Activated CD8-positive, alpha-beta T cell treated with anti-CD3 and anti-CD28 coated beads for 36 hours (primary cell): ENCODE measurements at places on chromosomes 16 and 17. TPM values are rescaled to one million over a fixed set of nuclear protein-coding genes. Genes with fewer than 3 reads are reported as not detected.

GRAPL gene
- 6.5 TPM for total RNA-seq

TMC7 gene
- not detected for total RNA-seq

CIITA gene
- 5.3 TPM for total RNA-seq

TPSAB1 gene
- total RNA-seq: not detected

RAB40C gene
- total RNA-seq: 8.8 TPM

RDM1 gene
- total RNA-seq: 16.0 TPM

WDR90 gene
- 90.7 TPM for total RNA-seq

CDH13 gene
- not detected for total RNA-seq

MCRIP1 gene
- total RNA-seq: 56.5 TPM

EIF4A3 gene
- 178 TPM for total RNA-seq

TAOK1 gene
- 33.5 TPM for total RNA-seq

DNA sequence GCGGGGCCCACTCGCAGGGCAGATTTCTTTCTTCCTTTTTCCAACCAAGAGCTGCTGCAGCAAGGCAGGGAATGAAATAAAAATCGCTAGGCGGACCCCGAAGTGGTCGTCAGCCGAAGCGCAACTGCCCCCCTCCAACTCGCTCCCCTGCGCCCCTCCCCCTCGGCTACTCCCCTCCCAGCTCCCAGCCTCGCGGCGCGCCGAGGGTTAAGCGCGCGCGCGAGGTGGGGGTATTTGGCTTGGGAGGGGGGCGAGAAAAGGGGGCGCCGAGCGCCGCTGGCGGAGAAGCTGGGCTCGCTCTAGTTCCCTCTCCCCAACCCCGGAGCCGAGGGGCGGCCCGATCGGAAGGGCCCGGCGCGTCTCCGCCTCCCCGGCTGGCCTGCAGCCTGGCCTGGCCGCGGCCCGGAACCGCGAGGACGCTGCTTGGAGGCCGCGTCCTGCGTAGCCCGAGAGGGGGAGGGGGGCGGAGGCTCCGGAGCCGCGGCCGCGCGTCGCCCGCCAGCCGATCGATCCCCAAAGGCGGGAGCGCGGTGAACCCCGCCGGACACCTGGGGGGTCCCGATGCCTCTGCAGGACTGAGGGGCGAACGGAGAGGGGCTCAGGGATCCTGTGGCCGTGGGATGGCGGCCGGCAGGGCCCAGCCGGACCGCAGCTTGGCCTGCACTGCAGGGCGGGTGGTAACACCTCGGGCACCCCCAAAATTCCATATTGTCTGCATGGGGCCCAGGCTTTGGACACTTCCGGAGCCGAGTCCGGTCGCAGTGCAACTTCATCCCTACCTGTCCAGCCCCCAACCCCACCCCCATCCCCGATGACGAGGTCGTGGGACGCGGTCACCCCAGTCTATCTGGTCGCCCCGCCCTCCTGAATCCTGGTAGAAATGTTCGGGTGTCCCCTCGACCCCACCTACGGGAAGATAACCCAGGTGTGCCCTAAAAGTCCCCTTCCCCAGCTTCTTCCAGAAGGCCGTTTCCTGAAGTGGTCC, 4.9 kb upstream of the CBX4 start:
- DNase-seq: no peak

- DNase-seq: no peak
These were observed 64.5 kb downstream of the RBFOX3 start for GRCh38 chr17:79546386-79546785.

DNA sequence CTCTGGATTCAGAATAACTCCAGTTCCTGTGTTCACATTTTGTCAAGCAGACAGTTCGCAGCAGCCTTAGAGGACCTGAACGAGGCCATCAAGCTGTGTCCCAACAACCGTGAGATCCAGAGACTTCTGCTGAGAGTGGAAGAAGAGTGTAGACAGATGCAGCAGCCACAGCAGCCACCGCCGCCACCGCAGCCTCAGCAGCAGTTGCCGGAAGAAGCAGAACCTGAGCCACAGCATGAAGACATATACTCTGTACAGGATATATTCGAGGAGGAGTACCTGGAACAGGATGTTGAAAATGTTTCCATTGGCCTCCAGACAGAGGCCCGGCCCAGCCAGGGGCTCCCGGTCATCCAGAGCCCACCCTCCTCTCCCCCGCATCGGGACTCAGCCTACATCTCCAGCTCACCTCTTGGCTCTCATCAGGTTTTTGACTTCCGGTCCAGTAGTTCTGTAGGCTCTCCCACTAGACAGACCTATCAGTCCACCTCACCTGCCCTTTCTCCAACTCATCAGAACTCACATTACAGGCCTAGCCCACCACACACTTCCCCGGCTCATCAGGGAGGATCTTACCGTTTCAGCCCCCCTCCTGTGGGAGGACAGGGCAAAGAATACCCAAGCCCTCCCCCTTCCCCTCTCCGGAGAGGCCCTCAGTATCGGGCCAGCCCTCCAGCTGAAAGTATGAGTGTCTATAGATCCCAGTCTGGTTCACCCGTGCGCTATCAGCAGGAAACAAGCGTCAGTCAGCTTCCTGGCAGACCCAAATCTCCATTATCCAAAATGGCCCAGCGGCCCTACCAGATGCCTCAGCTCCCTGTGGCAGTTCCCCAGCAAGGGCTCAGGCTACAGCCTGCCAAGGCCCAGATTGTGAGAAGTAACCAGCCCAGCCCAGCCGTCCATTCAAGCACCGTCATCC, 25.9 kb downstream of the CYB561 start:
- DNase-seq: peak; percentile 73

DNA sequence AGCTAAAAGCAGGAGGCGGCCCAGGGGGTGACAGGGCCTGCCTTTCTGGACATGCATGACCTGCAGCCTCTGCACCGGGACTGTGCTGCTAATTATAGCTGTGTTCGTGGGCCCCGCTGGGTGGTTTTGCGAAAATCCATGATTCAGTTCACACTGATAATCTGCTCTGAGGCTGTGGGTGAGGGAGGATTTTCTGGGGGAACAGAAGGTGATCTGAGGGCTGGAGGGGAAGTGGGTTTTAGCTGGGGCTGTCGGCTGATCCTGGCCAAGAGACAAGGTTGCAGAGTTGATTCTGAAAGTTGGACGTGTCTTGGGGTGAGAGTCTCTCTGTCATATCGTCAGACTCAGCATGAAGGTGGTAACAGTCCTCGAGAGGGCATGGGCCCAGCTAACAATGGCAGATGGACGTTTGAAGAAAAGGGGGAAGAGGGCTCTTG, 187.5 kb upstream of the ZNF469 start:
- DNase-seq: no peak

DNA sequence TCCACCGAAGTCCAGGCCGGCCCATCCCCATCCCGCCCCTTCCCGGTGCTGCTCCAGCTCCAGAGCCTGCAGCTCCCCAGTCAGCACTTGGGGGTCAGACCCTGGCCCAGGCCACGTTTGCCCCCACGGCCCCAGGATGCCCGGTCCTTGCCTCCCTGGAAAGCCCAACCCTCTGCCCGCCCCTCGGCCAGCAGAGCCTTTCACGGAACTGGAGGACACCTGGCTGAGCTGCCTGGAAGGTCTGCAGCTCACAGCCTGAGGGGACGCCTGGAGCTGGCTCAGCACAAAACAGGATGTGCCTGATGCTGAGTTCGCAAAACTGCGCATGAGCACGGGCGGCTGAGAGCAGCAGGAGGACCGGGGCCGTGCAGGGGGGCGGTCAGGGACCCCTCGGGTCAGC, 29.7 kb upstream of the SSTR5 start:
- no peak for DNase-seq

GRCh38 chr17:64155751-64156544, 26.0 kb upstream of the ERN1 start:
- no peak for DNase-seq

- DNase-seq: peak; percentile 94
These were observed 37.2 kb upstream of the ADGRG1 start for GRCh38 chr16:57591086-57591869.

DNA sequence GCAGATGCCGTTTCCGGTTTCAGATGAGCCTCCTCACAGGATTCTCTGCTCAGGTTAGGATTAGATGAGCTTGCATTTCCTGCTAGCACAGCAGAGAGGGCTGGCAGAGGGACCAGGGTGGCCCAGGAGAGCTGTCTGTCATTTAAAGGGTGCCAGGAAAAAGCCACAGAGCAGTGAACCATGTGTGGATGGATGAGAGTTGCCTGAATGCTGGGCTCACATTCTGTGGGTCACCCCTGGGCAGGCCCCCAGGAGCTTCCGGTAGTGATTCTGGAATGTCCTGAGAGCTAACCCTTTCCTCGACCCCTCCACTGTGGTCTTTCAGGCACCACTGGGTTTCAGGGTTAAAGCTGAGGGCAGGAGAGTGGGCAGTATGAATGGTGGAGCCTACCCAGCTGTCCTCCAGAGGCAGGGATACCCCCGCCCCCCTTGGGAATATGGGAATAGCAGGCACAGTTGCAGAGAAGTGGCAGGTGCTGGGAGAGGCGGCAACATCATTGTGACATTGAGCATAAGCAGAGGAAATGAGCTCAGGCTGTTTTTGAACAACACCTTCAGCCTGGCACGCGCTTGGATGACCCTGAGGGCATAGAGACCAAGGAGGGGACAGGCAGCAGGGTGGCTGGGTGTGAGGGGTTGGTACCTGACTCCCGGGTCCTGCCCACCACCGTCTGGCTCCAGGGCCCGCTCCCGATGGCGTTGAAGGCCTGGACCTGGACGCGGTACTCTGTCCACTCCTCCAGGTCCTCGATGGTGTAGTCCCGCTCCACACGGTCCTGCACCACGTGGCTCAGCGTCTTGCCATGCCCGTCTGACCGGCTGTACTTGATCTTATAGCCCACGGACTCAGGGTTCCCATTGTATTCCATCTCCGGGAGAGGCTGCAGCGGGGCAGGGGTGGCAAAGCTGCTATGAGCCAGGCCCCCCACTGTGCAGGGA, 83.0 kb upstream of the CDC42EP4 start:
- DNase-seq: no peak

DNA sequence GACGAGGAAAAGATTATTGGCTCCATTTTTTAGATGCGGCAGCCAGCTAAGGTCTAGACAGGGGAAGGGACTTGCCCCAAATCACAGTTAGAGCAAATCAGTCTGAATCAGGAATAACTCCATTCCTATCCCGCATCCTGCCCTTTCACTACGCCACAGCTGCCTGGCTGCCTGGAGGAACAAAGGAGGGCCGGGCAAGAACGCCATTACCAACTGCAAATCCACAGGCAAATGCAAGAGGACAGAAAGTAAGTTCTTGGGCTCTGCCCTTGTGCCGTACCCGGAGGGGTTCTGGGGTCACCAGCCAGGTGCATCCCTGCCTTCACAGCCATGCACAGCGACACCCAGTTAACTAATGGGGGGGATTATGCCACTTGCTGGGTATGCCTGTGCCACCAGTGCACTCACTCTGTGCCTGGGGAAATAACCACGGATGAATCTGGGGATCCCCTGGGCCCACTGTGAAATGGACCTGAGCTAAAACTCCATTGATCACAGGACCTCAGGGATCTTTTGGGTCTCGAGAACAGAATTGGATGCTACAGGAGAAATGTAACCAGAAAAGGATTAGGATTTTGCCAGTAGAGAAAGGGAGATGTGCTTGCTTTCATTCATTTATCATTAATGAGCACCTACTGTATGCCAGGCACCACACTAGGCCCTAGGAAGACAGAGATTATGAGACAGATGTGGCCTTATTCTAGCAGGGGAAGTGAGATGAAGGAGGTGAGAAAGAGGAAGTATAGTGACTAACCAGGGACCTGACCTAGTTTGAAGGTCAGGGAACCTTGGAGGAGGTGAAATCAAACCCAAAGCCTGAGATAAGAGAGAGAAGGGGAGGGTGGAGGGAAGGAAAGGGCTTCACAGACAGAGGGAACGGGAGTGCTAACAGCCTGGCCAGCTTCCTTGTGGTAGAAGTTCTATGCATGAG, 17.7 kb downstream of the BCL7C start:
- DNase-seq: peak; percentile 44
